ENCODE measurements at places on chromosomes 6 and 20. TPM values are rescaled to one million over a fixed set of nuclear protein-coding genes. Genes with fewer than 3 reads are reported as not detected.

The GJA10 gene
- polyA plus RNA-seq, result not detected

The CCNC gene
- 135 TPM for polyA plus RNA-seq

The TUBE1 gene
- polyA plus RNA-seq, result 13.3 TPM

The NR2E1 gene
- not detected for polyA plus RNA-seq

The PKHD1 gene
- not detected for polyA plus RNA-seq

The EEF1A2 gene
- not detected for polyA plus RNA-seq

The C20orf173 gene
- polyA plus RNA-seq, result not detected

Data from GM12878 (cell line).